Activated CD8-positive, alpha-beta memory T cell treated with anti-CD3 and anti-CD28 coated beads for 1 hour (primary cell): ENCODE measurements at places on chromosomes 3 and 15.

DNA sequence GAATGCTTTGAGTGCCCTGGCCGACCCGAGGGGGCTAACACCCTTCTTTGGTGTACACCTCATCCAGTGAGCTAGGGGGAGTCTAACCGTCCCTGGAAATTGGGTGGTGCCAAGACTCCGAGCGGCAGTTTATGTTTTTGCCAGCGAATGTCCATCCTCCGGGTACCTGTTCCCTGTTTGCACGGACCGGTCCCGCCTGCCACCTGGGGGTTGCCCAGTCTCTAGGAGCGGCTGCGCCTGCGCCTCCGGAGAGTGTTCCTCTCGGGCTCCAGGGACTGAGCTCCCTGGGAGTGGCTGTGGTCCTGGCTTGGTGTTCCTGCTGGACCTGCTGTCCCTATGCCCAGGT is 913 bp upstream of the WNT7A start:
- DNase-seq: no peak

GRCh38 chr3:129348734-129349133 is 70.1 kb downstream of the HMCES start:
- no peak for DNase-seq

DNA sequence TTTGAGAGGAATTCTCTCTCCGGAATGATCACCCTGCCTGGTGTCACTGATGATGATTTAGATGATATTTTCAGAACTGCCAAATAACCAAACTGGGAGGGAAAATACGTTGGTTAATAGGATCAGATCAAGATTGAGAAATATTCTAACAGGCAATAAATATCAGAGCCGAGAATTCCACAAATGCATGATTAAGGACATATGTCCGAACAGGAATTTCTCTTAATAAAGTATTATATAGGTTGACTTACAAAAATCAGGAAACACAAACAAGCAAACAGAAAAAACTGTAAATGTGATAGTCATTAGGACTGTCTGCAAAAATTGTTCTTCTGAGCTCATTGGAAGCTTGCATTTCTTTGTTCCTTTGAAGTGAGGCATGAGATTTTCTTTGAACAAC is 75.1 kb upstream of the PHLDB2 start:
- no peak for DNase-seq

DNA sequence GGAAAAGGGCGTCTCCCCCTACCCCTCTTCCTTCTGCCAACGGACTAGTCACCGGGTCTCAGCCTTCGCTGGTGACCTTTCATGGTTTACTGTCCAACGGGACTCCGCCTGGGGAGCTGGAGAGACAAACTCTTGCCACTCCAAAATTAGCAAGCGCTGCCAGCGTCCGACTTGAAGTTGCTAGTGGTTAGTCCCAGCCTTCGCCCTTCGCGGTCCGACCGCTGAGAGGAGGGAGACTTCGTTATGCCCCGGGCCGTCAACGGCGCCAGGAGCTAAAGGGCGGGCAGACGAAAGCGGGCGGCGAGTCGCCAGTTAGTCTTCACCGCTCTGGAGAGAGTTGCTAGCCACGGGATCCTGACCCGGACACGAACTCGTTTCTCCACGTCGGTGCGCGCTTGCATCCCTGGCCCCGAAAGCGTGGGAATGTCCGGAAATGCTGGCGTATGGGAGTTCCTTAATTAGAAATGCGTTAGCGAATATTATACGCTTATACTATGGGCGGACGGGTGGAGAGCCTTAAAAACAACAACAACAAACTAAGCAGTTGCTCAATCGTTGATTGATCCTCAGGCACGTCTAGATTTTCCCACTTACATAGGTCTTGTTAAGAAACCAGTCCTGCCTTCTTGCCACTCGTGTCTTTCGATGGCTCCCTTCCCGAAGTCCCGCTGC is 716 bp downstream of the SMC4 start:
- no peak for DNase-seq

DNA sequence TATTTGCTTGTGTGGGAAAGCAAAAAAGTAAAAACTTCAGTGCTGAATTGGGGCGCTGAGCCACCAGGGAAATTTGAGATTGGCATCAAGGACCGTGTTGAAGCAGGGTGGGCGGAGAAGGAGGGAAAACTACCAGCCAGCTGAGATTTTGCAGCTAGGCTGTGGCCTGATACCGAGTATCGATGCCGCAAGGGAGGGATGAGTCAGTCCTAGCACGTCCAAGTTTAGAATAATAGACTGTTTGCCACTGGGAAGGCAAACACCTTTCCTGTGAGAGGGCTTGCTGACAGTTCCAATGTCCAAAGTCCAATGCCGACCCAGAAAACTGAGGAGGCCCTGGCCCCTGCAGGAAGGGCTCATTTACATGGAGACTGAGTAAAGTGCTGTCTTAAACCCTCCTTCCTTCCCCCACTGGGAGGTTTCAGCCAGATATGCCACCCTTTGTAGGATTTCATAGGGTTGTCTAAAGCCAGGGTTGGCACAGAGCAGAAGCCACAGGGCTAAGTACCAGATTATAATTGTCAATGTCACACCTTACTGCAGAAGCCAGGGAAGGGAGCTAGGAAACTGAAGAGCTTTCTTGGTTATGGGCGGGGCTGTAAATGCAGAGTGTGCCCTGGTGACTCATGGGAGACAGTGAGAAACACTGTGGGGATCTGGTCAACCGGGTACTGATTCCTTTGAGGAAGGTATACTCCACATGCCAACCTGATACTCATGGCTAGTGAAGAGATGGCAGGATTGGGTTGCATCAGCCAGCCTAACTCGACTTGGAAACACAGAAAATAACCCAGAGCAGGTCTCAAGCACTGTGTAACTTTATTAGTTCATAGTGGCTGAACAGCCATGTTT is 28.4 kb upstream of the PIK3CB start:
- DNase-seq: no peak

- DNase-seq: no peak
These were observed 5.9 kb downstream of the AKAP13 start for GRCh38 chr15:85386261-85386660.

DNA sequence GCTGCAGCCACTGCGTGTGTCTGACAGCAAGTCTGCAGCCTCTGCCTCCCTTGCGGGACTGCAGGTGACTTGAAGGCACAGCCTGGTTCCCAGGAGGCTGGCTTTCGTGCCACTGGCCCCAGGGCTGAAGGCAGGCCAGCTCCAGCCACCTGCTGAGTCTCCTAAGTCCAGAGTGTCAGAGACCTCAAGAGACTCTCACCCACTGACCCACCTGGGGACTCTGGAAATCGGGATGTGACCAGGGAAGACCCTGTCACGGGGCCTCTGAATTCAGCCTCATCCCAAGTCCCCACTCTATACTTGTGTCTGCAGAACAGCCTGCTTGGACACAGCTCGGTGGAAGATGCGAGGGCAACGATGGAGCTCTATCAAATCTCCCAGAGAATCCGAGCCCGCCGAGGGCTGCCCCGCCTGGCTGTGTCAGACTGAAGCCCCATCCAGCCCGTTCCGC is 16.3 kb downstream of the ISG20 start:
- DNase-seq: no peak

DNA sequence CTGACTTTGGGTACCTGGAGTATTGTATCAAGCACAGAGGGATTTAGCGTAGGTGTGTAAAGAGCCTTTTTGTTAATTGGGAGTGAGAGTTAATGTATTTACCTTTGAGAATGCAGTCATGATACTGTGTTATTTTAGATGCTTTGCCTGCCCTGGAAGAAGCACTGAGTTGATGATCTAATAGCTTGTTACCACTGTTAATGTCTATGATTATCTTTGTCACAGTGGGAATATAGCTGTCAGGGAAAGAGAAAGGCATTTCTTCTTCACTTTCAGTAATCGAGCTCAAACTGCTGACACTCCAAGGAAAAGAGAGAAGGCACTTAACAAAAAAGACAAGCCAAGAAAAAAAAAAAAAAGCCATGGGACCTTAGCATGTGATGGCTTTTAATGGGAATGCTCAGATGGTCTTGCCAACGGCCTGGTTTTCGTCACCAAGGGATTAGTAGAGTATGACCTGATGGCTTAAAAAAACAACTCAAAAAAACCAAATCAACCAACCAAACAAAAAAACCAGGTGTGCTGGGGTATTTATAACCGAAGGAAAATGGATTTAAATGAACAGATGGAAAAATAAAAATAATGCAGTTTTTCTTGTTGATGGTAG is 387.4 kb downstream of the PTPRG start:
- no peak for DNase-seq

DNA sequence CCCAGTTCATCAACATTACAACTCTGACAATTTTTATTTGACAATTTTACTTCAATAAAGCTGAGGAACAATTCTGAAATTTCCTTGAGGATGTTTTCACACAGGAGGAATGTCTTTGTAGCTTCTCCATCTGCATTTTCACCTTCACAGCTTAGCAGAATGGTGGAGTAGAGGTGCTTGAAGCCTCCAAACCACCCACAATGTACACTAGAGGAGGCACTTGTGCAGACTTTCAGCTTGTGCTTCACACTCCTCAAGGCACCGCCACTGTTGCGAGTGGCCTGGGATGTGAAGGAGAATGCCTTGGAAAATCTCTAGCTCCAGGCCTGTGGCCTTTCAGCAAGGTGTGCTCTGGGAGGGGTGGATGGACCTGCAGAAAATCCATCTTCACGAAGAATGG is 181.9 kb downstream of the EPHB1 start:
- no peak for DNase-seq

- no peak for DNase-seq
These were observed 99.0 kb downstream of the CNTN3 start for GRCh38 chr3:74515451-74515850.

- no peak for DNase-seq
These were observed 421.0 kb upstream of the CNTN4 start for GRCh38 chr3:1677576-1678156.

DNA sequence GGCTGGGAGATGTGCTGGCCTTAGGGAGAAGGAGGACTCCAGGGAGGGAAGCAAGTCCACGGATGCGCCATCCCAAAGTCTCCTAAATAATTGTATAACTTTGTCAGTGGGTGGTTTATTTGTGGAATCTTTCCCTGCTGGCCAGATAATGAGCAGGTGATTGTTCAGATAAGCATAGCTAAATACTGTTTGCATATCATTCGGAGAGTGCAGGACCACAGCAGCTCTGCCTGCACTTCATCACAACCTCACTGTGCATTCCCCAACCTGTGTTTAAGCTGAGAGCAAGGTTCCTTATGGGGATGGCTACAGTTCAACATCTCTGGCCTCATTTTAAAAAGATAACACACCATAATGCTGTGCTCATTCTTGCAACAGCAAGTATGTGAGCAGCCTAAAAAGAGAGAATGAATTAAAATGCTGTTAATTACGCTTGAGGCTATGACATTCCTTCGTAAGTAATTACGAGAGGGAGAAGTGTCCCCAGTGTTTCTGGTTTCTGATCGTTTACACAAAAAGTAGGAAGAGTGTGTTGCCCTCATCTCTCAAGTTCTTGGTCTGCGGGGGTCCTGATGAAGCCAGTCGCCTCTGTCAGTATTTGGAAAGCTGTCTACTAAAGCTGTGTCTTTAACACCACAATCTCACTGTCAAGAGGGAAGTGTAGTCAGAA is 272.0 kb upstream of the RORA start:
- DNase-seq: no peak

DNA sequence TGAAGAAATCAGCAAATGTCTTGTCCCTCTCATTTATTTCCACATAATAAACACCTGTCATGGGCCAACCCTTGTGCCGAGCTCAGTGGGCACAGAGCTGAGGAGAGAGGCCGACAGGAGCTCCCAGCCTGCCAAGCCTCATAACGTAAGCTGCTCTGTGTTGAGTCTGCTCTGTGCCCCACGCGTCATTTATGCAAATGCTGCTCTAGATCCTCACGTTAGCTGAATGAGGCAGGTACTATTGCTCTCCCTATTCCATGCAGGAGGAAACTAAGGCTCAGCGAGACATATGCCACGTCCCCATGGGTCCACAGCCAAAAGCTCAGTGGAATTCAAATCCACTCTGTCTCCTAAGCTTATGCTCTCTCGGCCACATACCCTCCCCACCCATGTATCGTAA is 41.5 kb downstream of the EFCAB12 start:
- DNase-seq: no peak

DNA sequence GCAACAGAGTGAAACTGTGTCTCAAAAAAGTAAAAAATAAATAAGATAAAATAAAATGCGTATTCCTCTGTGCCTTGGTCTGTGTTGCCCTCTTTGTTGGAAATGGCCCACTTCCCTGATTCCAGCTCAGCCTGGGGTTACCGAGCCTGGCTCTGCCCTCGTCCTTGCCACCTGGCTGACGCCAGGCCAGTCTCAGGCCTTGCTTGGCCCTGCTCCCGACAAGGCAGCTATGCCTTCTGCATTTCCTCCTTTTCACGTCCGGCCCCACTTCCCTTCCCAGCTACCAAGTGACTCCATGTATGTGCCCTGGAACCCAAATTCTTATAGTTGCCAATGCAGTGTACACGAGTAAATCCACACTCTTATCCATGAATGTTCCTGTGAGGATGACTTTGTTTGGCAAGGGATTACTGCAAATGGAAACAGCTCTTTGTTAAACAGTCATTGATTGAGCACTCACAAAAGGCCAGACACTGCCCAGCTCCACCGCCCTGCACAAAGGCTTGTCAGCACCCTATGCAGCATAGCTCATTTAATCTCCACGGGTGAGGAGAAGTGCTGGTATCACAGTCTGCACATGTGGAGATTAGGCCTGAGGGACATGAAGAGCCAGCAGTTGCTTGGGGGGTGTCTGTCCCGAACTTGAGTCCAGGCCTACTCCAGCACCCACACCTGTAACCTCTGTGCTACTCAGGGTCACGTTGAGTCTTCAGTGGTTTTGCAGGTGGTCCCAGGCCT is 25.1 kb downstream of the SPSB4 start:
- DNase-seq: no peak

GRCh38 chr15:46129145-46129544 is 494.3 kb downstream of the SQOR start:
- DNase-seq: no peak

- DNase-seq: no peak
These were observed 53.9 kb downstream of the RAP2B start for GRCh38 chr3:153215966-153216365.

DNA sequence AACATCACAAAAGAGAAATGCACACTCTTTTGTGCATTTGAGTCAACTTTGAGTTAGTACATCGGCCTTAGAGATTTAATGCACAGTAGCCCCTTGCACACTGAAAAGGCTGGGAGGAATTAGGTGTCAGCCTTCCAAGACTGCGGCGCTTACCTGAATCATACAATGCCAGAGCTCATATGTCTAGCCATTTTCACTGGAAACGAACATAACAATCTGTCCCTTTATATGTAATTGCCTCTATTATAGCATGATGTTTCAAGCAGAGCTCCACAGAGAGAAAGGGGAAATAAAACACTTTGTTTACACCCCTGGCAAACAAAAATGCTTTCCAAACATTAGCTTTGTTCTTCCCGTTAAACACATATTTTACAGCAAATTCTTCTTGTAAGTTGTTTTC is 315.7 kb upstream of the SLCO3A1 start:
- DNase-seq: no peak

GRCh38 chr3:100384733-100385525 is 16.0 kb downstream of the TOMM70 start:
- no peak for DNase-seq

DNA sequence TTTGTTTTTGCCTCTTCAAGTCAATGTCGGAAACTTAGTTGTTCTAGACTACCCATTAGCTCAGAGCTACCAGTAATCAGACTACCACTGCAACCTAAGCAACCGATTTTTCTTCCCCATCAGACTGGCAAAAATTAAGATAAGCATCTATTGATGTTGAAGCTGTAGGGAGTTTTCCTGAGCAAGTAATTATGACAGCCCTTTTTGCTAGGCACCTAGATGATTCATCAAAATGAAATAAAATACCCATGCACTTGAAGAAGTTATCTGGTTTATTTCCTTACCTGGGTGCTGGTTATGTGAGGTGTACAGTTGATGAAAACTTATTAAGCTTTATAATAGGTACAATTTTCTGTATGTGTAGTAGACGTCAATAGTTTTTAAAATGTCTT is 554 bp upstream of the COMMD4 start:
- no peak for DNase-seq
